ENCODE measurements at places on chromosomes 3 and 15. TPM values are rescaled to one million over a fixed set of nuclear protein-coding genes. Genes with fewer than 3 reads are reported as not detected.

Gene TMEM45A
- total RNA-seq, result 53.1 TPM

- peak; percentile 59 for DNase-seq
These were observed 111.1 kb upstream of the HACD2 start for GRCh38 chr3:123695731-123696640.

GRCh38 chr15:91947683-91948608 is 94.4 kb downstream of the SLCO3A1 start:
- peak; percentile 27 for DNase-seq

DNA sequence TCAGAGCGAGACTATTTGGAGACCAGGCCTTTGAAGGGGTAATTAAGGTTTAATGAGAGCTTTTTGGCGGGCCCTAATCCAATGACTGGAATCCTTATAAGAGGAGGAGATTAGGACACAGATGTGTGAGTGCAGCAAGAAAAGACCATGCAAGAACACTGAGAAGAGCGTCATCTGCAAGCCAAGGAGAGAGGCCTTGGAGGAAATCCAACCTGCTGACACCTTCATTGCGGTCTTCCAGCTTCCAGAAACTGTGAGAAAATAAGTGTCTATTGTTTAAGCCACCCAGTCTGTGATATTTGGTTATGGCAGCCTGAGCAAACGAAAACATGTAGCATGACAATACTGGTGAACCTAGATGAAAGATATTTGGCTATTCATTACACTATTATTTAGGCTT is 23.0 kb upstream of the MUSTN1 start:
- no peak for DNase-seq

GRCh38 chr3:58333206-58334012 is 717 bp downstream of the PXK start:
- DNase-seq, result no peak

- DNase-seq, result no peak
These were observed 46.2 kb downstream of the HMCES start for GRCh38 chr3:129324855-129325254.

Gene MKRN2OS
- not detected for total RNA-seq

Gene NANOGP8
- 0.32 TPM for total RNA-seq

DNA sequence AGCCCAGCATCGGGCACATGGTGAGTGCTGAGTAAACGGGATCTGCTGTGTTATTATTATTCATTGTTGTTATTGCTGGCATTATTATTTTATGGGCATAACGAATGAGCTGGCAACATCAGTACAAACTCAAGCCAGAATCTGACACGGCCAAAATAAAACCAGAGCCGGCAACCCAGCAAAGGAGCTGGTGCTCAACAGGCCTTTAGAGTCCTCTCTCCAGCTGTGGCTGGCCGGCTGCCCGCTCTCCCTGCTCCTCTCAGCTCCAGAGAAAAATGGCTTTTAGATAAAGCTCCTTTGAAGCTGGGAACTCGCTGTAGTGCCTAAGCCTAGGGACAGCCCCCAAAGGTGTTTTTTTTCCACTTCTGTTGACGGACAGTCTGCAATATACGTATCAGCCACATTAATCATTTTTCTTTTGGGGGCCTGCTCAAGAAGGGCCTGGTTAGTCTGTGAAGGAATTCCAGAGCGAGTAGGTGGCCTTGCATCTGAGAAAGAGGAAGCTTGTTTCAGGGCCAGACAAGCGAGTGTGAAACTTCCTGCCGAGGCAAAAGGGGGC is 193.9 kb upstream of the UBE2E1 start:
- peak; percentile 52 for DNase-seq

Gene KIAA1143
- 20.7 TPM for total RNA-seq

GRCh38 chr3:178415384-178415783 is 120.9 kb upstream of the KCNMB2 start:
- no peak for DNase-seq

DNA sequence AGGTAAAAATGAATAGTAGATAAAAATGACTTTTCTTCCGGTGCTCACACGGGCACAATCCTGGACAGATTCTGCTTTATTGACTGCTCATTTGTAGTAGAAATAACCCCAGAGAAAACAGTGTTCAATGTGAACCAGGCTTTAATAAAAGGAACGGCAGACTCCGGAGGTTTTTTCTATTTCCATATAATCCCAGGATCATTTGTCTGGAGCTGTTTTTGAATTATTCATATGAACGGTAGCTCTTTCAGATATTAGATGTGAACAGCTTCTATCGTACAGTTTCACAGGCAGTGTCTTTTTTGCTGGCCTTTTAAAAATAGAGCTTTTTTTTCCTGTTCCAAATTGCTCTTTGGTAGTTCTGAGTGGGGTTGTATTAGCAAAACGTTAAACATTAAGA is 347.3 kb downstream of the MFSD1 start:
- no peak for DNase-seq

- peak; percentile 79 for DNase-seq
These were observed 1.1 kb downstream of the HEG1 start for GRCh38 chr3:125054449-125055329.

DNA sequence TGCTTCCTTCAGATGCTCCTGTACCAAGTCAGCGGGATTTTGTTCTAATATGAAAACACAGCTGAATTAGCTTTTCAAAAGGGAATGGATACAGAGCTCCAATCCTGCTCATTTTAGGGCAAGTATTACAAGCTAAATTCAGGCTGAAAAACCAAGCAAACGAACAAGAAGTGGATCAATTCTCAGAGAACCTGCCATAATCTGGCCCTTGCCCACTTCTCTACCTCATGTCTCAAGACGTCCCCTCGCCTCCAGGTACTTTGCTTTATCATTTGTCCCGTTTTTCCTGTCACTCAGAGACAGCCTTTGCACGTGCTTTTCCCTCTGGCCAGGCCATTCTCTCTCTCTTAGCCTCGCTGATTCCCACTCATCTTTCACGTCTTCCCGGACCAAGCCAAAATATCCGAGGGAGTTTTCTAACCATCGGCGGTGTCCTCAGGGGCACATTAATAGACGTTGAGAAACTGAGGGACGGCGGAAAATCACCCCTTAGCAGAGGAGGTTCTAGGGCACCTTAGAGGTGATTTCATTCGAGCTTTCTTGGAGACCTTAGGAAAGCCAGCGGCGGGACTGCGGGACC is 654 bp downstream of the SUSD5 start:
- DNase-seq, result peak; percentile 3

DNA sequence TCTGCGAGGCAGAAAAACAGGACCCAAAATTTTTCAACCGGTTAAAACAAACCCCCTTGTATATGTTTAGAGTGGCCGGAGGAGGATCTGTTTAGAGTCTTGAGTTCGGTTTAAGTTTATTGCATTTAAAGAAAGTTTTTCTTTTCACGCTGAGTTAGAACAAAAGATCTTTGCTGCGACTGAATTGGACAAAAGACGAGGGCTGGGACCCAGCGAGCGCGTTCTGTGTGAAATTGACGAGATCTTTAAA is 9.8 kb downstream of the NR2F2 start:
- no peak for DNase-seq

GRCh38 chr15:66180531-66181097 is 72.9 kb downstream of the MEGF11 start:
- DNase-seq, result no peak

GRCh38 chr15:63244399-63244798 is 33.0 kb upstream of the APH1B start:
- peak; percentile 60 for DNase-seq

DNA sequence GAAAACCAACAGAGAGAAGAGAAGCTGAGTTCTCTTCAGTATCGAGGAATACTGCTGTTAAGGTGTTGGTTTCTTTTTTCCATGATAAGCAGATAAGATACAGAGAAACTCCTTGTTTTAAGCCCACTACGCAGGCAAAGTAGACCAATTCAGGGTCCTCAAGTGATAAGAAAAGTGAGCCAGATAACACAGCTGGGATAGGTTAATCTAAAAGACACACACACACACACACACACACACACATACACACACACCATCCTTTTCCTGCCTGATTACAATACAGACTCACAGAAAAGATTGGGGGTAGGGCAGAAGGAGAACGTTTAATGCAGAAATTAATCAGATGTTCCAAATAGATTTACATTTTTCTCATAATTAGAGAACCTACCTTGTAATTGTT is 6.5 kb upstream of the PHLDB2 start:
- no peak for DNase-seq

Data from fibroblast of villous mesenchyme (primary cell).